ENCODE measurements at places on chromosomes 12 and 14.

- DNase-seq: peak; percentile 68
Observed at GRCh38 chr14:102594514-102595175, 2.2 kb downstream of the RCOR1 start.

DNA sequence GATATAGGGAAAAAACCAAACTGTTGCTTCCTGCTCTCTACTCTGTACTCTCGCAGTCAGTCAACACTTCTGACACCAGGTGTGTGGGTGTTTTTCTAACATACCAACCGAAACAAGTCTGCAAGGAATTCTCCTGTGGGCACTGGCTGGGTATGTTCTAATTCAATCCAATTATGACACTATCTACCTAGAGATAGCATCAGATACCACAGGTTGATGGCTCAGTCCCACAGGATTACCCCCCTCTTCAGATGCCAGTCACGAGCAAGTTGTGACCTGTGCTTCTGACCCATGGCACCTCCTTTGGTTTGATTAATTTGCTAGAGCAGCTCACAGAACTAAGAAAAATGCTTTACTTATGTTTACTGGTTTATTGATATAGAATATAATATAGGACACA, 78.3 kb downstream of the DYRK2 start:
- no peak for DNase-seq

DNA sequence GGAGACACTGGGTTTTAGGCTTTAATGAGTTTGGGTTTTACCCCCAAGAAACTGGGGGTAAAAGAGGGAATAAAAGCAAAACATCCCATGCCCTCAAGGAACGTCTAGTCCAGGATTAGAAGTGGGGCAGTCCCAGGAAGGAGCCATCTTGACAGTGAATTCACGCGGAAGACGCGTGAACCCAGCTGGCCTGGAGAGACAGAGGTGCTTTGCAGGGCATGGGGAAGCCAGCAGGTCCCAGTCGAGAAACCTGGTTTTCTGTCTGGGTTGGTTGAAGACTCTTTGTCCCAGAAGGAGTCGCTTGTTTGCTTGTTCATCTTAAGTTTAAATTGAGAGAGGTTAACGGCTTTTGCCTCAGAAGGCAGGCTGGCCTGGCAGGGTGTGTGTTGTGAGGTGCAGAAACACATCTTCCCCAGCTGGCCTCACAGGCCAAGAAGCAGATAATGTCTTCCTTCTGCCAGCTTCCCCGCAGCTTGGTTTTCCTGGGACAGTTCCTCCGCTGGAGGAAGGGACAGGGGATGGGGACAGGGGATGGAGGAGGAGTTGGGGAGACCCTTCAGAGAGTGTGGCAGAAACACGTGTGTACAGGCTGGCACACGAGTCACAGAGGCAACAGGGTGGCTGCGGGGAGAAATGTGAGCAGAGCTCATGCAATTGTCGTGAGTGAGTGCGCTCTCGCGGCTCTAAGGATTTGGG, 18.5 kb upstream of the CD9 start:
- no peak for DNase-seq

- peak; percentile 38 for DNase-seq
Observed at GRCh38 chr12:100827901-100828520, 33.4 kb downstream of the ANO4 start.

DNA sequence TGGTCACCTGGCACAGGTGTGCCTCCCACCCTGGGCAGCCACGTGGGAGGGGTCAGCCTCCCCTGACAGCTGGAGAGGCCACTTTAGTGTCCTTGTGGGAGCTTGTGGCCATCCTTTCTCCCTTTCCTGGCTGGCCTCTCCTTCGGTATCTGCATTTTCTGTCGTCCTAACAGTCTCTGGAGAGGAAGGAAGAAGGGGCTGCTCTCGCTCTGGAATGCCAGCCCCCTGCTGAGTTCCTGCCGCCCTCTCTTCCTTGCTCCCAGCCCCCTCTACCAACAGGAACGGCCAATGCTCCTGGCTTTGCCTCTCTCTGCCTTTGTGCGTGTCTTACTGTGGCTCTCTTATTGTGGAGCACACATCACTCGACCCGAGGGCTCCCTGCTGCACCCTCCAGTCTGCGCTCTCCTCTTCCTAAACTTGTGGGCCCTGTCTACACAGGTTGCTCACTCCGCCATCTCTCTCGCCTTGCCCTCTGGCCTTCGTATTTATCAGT, 70.8 kb downstream of the FBXL14 start:
- no peak for DNase-seq

GRCh38 chr12:29333178-29333577, 47.8 kb downstream of the ERGIC2 start:
- no peak for DNase-seq

DNA sequence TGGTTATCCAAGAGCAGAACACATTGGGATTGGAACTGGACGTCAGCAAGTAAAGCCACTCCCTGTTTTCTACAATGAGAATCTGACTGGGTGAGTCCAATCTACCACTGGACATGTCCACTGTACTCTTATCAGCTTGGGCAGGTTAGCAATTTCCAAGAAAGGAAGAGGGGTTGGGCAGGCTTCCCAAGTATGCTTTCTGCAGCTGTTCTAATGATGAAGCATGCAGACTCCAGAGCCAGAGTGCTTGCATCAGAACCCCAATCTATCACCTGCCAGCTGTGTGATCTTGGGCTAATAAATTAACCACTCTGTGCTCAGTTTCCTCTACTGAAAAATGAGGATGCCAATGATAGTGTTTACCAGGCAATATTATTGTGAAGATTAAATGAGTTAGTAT, 92.0 kb downstream of the EMP1 start:
- DNase-seq: no peak

- DNase-seq: no peak
Observed at GRCh38 chr14:56514663-56515371, 64.8 kb upstream of the TMEM260 start.
